ENCODE measurements at places on chromosomes 6 and 20. TPM values are rescaled to one million over a fixed set of nuclear protein-coding genes. Genes with fewer than 3 reads are reported as not detected.

Gene PTP4A1
- total RNA-seq: 35.6 TPM

Gene EPPIN
- not detected for total RNA-seq

Gene SLC44A4
- total RNA-seq: not detected

Gene SIRPA
- 9.2 TPM for total RNA-seq

Gene IL20RA
- 0.37 TPM for total RNA-seq

Gene OPN5
- not detected for total RNA-seq

Gene PPIL1
- 15.1 TPM for total RNA-seq

Gene FAM83C
- total RNA-seq: not detected

Gene TREML2
- total RNA-seq: not detected

Gene TBX18
- 30.9 TPM for total RNA-seq

Gene CAP2
- 0.20 TPM for total RNA-seq

Gene BPIFB4
- not detected for total RNA-seq

Gene KCNK16
- total RNA-seq: not detected

Gene PTK6
- total RNA-seq: under 0.01 TPM

Gene PROKR2
- total RNA-seq: not detected

Gene SAPCD1
- total RNA-seq: 1.1 TPM

Gene PCK1
- total RNA-seq: not detected

Gene SLC17A2
- total RNA-seq: not detected

Gene CYP39A1
- 0.37 TPM for total RNA-seq

Gene SEL1L2
- total RNA-seq: not detected

Gene GPR6
- total RNA-seq: not detected

Gene LIME1
- 2.2 TPM for total RNA-seq

Gene GABRR1
- total RNA-seq: not detected

Gene BAK1
- total RNA-seq: 15.2 TPM

Gene C6orf58
- not detected for total RNA-seq

Gene RSPO3
- total RNA-seq: not detected

Gene OR12D3
- total RNA-seq: not detected

Gene CGAS
- 3.3 TPM for total RNA-seq

Gene LTA
- not detected for total RNA-seq

Gene SIGLEC1
- not detected for total RNA-seq

Gene PKIG
- 139 TPM for total RNA-seq

Gene RWDD1
- total RNA-seq: 29.8 TPM

Gene ADGRF4
- not detected for total RNA-seq

Gene BPIFB2
- not detected for total RNA-seq

Gene ZBTB46
- under 0.01 TPM for total RNA-seq

Gene PSMB1
- 286 TPM for total RNA-seq

Gene SNRPB
- 162 TPM for total RNA-seq

Gene COL9A1
- total RNA-seq: not detected

Gene HCRTR2
- not detected for total RNA-seq

Gene F13A1
- total RNA-seq: not detected

Gene APOM
- total RNA-seq: 0.59 TPM

Gene CD83
- 3.9 TPM for total RNA-seq

Gene MAP7
- total RNA-seq: 0.37 TPM
